ENCODE measurements at places on chromosomes 3 and 15.

DNA sequence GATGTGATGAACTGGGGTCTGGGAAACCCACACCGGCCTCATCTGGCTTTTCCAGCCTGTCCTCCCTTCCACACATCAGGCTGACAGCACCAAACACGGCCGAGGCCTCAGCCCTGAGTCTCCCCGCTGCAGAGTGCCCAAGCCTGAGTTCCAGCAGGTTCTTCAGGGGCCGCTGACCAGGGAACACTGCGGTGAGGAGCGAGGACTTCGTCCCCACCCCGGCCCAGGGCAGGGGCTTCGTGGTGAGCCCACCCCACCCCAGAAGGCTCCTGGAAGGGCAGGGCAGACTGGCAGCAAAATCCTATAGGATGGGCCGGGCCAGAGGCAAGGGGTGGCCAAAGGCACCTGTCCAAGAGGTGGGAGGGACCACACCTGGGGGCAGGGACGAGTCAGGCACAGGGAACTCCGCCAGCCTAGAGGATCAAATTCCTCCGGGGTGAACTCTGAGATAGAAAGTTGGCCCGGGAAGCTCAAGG lies at the start of gene SLC51A:
TSS of gene SLC51A (plus strand) at position 446 of the 476 bp plus-strand sequence. CDS start 179 bp downstream, outside the sequence.
- DNase-seq = no peak

- no peak for DNase-seq
Observed at GRCh38 chr15:39592500-39592899, 11.6 kb downstream of the THBS1 start.

- DNase-seq = no peak
Observed at GRCh38 chr3:127091376-127091775, 101.6 kb upstream of the PRR23E start.

DNA sequence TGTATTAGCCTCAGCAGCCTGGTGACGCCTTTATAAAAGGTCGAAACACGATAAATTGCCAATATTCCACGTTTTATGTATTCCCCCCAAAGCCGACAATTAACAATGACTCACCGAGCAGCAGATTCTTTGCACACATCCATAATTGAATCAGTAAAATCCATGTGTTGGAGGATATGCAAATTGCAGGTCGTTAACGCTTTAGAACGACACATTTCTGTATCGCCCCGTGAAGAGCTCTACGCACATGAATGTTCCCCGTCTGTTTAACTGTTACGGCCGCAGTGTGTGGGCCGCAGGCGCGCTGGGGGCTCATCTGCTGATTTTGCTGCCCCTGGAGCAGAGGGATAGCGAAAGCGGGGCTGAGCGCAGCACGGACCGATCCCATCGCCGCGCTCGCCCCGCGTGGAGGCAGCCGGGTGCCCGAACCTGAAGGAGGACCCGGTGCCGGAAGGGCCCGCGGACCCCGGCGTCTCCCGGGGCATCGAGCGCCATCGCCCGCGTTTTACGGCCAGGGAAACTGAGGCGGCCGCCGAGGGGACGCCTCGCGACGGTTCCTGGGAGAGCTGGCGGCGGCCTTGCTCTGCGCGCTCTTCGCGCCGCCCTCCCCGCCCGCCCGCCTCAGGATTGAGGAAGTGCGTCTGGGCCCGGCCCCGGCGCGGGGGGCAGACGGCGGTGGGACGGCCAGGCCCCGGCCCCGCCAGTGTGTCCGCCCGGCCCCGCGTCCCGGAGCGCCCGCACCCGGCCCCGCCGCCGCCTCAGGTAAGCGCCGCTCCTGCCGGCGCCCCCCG lies at the start of gene LRRK1:
TSS of gene LRRK1 (plus strand) at position 668 of the 791 bp plus-strand sequence. CDS start 5,276 bp downstream, outside the sequence.
- peak; percentile 10 for DNase-seq

GRCh38 chr3:87793337-87793877 lies 265.4 kb downstream of the CGGBP1 start:
- no peak for DNase-seq

GRCh38 chr15:86624261-86625036 lies 544.8 kb downstream of the AGBL1 start:
- peak; percentile 61 for DNase-seq

- DNase-seq = no peak
Observed at GRCh38 chr3:129199366-129199765, 15.7 kb upstream of the CNBP start.

DNA sequence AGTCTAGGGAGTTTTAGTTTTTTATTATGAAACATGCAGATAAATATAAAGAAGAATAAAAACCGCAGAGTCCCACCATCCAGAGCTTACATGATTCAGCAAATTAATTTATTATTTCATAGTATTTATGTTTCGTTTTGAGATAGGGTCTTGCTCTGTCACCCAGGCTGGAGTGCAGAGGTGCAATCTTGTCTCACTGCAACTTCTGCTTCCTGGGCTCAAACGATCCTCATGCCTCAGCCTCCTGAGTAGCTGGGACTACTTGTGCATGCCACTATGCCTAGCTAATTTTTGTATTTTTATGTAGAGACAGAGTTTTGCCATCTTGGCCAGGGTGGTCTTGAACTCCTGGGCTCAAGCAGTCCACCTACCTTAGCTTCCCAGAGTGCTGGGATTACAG lies 13.6 kb downstream of the RNF13 start:
- DNase-seq = no peak

GRCh38 chr3:18208091-18208490 lies 217.0 kb downstream of the SATB1 start:
- no peak for DNase-seq

GRCh38 chr15:62752657-62753517 lies 289.7 kb upstream of the TPM1 start:
- no peak for DNase-seq

DNA sequence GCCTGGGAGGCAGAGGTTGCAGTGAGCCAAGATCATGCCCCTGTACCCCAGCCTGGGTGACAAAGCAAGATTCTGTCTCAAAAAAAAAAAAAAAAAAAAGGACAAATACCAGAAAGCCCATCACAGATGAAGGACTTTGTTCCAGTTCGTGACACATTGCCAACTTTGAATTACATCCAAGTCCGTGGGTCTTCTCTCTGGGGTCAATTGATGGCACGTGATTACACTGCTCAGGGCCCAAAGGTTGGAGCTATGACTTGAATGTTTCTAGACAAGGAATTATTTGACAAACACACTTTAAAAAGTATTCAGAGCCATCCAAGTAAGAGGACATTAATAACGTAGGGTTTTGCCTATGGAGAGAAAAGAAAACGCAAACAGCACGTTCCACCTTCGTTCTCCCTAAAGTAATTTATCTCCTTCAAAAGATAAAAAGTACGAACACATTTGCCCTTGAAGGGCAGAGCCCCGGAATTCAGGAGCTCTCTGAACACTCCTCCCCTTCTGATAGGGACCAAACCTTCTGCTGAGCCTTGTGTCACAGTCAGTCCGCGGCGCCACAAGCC lies 31.3 kb upstream of the ST3GAL6 start:
- no peak for DNase-seq

GRCh38 chr15:31498756-31499155 lies 172.1 kb downstream of the KLF13 start:
- no peak for DNase-seq

- DNase-seq = no peak
Observed at GRCh38 chr3:73605412-73605811, 19.3 kb downstream of the PDZRN3 start.

DNA sequence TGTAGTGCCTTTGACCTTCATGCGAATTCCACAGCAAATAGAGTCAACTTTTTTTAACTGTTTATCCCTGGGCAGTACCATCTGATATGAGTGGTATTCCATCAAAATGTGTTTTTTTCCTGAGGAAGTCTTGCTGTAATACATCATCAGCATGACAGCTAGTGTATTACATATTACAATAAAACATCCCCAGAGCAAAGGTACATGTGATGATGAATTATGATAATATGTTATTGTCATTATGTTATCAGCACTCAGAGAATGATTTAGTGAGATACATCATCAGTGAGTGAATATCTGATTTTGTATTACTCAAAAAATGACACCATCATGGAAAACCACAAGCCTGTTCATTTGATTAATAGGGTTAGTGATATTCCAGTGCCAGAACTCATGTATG lies 69.7 kb upstream of the ARL6 start:
- DNase-seq = no peak

DNA sequence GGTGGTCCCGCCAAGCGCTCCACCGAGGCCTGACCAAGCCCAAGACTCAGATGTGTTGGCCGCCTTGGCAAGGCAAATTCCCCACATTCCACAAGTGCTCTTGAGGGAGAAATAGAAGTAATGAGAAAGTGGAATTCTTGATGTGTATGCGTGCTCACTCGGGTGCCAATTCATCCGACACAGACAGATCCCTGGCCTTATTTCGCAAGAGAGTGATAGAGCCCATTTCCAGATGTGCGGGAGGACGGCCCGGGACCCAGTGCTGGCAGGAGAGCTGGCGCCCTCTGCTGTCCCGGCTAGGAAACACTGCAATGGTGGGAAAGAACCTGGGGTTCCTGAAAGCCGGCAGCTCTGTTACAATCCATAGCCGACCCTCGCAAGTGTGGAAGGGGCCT lies 76.0 kb downstream of the HMG20A start:
- peak; percentile 44 for DNase-seq

DNA sequence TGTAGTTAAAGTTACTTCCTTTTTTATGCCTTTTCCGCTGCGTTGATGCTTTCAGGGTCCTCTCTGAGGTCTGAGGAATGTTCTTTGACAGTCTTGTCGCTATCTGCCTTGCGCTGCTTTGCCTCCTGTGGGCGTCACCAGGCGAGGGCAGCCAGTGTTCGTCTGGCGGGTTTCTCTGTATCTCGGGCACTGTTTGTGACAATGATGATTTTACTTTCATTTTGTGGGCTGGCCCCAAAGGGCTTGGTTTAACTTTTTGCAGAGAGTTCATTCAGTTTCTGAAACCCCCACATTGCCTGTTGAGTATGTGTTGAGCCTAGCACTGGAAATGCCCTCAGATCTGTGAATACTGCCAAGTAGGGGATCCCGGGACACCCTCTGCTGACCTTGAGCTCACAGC lies 24.6 kb upstream of the SACM1L start:
- DNase-seq = peak; percentile 44

DNA sequence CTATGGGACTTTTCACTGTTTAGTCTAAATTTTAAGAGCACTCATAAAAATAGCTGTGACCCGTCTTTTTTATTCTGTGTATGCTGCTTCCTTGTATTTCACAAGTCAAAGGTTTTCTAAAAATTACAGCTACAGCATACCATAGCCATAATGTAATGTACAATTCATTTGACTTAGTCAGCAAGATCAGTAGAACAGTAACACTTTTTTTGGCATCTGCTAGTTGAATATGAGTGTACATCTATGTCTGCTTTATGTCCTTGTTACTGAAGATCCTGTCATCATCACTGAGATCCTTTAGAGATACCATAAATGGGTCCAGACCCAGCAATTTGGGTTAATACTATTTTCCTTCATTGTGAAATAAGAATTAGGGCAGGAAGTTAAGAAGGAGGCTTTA lies 42.2 kb downstream of the CMSS1 start:
- DNase-seq = no peak

DNA sequence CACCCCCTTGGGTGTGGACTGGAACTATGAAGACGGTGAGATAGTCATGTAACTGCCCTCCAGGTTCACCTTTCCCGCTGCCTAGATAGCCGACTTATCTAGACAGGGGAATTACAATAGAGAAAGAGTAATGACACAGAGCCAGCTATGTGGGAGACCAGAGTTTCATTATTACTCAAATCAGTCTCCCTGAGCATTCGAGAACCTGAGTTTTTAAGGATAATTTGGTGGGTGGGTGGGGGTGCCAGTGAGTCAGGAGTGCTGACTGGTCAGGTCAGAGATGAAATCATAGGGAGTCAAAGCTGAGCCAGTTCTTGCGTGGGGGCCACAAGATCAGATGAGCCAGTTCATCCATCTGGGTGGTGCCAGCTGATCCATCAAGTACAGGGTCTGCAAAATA lies 19.7 kb upstream of the DNAJC19 start:
- no peak for DNase-seq

- no peak for DNase-seq
Observed at GRCh38 chr15:70171256-70171886, 73.7 kb upstream of the TLE3 start.

- no peak for DNase-seq
Observed at GRCh38 chr3:90091549-90091948, 984.1 kb downstream of the EPHA3 start.

DNA sequence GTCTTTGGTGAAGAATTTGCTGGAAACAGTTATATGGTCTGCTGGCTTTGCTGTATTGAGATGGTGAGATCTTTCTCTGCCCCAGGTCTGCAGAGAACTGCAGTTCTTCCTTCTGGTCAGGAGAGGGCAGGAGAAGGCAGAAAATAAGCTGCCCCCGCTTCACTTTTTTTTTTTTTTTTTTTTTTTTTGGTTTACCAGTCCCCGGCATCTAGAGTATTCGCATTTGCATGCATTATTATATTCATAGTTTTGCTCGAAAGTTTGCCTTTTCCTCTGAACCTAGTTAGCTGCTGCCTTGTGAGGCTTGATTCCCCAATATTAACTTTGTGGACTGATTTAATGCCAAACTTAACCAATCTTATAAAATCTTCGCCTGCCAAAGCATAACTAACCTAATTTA lies 10.6 kb upstream of the PARL start:
- DNase-seq = no peak

GRCh38 chr3:112687211-112687610 lies 46.3 kb upstream of the CCDC80 start:
- no peak for DNase-seq

DNA sequence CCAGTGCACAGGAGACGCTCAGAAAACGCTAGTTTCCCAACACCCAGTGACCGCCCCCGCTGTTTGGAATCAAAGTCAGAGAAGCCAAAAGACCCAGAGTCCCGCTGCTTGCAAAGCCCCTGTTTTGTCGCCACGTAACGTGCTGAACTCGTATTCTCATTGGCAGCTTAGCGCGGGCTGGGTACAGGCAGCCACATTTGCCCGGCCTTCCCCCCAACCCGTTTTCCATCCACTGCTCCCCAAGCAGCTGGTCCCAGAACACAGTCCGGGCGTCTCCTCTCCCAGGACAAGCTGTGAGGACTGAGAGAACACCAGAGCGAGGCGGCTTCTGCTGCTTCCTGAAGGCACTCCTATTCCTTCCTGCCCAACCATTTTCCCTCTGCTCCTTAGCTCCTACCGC lies 54.8 kb downstream of the RASGRF1 start:
- DNase-seq = no peak

DNA sequence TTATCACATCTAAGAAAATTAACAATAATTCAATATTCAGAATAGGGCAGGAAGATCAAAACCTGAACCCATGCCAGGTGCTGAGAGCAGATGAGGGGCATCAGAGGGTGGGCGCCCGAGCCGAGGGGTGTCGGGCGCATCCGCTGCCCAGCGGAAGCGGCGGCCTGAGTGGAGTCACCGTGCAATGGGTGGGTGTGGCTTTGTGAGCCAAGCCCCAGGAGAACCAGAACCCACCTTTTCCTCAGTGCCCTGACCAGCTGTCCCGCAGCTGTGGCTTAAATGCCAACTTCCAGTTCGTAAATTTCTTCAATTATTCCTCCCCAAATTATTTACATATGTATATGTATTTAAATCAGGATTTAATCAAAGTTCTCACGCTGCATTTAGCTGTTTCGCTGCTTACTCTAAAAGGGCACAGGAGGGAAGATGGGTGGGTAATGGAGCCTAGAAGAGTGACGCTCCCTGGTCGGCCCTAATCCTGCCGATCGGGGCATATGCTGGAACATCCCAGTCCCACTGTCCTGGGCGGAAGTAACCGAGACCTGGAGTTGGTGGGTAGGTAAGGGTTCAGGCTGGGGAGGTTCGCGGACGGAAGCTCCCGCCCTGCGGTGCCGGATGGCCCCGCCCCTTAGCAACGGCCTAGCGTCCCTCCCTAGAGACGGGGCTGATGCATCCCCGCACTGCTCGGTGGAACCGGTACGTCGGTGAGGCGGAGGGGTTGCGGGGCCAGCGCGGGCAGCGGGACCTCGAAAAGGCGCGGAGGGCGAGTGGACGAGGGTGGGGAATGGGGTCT lies 1.3 kb downstream of the DNAH1 start:
- peak; percentile 30 for DNase-seq
